DMS53 (cell line): ENCODE measurements at places on chromosomes 3 and 15.

- peak; percentile 88 for DNase-seq
Observed at GRCh38 chr15:52912172-52912571, 122.0 kb upstream of the ONECUT1 start.

DNA sequence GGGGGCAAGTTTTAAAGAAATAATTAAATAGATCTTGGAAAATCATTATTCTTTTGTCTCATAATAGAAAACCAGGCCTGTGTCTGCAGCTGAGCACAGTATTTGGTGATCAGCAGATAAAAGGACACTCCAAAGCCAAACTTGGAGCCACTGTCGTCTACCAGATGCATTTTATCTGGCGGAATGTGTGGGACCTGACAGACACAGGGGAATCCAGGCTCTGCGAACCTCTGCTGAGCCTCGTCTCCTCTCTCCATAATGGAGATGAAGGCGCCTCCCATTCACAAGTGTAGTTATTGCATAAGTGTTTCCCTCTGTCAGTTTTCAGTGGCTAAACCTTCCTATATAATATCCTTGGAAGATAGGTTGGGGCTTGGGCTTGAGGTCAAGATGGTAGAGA lies 42.1 kb downstream of the EEFSEC start:
- DNase-seq: no peak

GRCh38 chr3:17491601-17492000 lies 250.8 kb downstream of the TBC1D5 start:
- no peak for DNase-seq

DNA sequence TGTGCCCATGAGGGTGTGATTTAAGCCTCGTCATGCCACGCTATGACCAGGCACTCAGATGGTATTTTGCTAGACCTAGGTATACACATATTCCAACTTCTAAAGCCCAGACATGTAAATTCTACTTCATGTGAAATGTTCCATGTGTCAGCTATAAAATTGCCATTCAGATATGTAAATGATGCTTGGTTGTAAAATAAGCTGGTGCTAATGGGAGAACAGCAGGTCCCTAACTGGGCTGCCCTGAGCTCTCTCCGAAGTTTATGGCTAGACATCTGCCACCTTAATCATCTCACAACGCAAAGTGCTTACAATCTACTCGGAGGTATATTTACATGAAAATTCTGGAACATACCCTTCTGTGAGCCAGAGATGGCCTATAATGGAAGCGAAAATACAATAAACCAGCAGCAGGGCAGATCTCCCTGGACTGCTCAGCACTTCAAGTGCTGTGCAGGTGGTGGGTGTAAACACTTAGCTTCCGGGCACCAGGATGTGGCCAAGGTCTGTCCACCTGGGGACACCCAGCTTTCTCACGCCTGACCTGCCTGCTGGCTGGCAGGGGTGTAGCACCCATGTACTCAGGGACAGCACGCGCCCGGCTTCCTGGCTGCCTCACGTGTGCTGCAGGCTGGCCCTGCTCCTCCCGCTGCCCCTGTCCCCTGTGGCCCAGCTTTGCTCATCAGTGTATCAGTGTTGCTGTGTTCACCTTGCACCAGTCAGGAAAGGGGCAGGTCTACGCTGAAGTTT lies 82.0 kb downstream of the CHDH start:
- peak; percentile 90 for DNase-seq

DNA sequence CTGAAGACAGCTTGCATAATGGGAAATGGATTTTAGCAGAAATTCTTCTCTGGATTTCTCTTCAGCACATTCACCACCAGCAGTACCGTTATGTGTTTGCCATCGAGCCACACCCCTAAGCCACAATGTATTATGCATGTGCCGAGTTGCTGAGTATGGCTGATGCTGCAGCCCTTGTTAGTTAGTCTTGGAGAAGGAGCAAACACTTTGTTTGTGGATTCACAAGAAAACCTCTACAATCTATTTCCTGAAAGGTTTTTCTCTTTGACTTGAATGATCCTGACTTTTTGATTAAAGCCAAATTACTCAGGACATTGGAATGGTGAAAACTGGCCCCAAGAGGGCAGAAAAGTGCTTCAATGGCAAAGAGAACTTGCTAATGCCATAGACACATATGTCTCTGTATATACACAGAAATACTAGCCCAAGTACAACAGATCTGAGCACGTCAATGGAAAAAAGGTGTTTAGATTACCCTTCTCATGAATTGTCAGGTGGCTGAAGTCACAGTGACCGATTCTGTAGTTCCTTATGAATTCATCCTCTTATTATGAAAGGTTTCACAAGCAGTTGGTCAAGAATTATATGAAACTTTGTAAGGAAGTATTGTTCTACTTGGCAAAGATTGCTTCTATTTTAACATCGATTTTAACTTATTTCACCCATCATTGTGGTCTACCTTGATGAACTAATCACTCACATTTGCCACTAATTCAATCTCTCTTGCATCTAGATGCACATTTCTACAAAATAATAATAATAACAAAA lies 103.0 kb downstream of the P3H2 start:
- peak; percentile 48 for DNase-seq
